Suppressor macrophage treated with lipopolysaccharide for 4 hours (primary cell): ENCODE measurements at places on chromosomes 13 and 19.
A peak's percentile ranks its signal among the peaks of the same experiment; 100 is the strongest.

DNA sequence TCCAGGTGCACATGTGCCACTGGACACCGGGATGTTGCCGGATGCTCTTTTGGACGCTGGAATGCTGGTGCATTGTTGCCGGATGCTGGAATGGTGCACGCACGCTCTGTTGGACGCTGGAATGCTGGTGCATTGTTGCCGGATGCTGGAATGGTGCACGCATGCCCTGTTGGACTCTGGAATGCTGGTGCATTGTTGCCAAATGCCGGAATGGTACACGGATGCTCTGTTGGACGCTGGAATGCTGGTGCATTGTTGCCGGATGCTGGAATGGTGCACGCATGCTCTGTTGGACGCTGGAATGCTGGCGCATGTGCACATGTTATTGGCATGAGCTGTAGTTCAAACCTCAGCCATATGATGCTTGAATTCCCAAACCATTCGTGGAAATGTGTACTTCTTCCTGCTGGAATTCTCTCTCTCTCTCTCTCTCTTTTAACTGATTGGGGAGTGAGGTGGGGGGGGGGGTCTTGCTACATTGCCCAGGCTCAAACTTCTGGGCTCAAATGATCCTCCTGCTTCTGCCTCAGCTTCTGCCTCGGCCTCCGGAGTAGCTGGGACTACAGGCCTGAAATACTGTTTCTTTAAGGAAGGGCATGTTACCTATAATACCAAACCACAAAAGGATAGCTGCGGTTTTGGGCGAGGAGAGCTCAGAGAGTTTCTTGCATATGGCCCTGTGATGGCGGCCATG, 1.2 kb upstream of the MCF2L start:
- no peak for DNase-seq

DNA sequence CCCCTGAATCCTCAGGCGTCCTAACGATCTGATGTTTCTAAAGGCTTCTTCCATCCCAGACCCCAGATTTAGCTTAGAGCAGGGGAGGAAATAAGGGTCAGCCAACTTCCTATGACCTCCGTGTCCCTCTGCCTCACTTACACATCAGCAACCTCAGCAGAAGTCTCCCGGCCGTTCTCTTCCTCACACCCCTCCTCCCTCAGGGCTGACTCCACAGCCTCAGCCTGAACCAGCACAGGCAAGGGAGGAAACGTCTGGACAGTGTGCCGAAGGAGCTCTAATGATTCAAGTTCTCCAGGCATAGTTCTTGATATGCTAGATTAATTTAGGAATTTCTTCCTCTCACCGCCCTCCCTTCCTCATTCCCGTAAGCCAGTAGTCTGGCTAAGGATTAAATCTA, 121.4 kb downstream of the NUFIP1 start:
- no peak for DNase-seq

- DNase-seq = no peak
Measured at GRCh38 chr19:48752496-48753365, at the start of gene FUT1. TSS of gene FUT1 (minus strand) at chr19:48752641. CDS start at chr19:48751281, 1,360 bp downstream.

DNA sequence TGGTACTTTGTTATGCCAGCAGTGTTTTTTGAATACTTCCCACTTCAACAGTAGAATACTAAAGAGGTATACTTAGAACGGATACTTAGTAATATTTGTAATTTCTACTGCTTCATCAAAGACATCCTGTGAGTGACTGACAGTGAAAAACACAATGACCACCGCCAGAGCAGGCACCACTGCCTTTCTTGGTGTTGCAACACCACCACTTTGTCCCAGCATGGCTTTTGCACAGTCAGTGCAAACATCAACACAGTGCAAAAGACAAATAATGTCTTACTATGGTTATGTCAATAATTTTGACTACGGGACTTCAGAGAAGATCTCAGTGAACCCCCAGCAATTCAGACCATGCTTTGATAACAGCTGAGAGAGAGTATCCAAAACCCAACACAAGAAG, 220.5 kb downstream of the RBM26 start:
- no peak for DNase-seq

GRCh38 chr19:41535029-41535622, 40.8 kb upstream of the CEACAM21 start:
- peak; percentile 52 for DNase-seq

GRCh38 chr13:78334059-78334458, 269.3 kb downstream of the POU4F1 start:
- no peak for DNase-seq

GRCh38 chr13:20401531-20401930, 124.1 kb downstream of the CRYL1 start:
- DNase-seq = no peak

- DNase-seq = peak; percentile 86
Measured at GRCh38 chr13:49419276-49419675, 24.6 kb downstream of the CAB39L start.

DNA sequence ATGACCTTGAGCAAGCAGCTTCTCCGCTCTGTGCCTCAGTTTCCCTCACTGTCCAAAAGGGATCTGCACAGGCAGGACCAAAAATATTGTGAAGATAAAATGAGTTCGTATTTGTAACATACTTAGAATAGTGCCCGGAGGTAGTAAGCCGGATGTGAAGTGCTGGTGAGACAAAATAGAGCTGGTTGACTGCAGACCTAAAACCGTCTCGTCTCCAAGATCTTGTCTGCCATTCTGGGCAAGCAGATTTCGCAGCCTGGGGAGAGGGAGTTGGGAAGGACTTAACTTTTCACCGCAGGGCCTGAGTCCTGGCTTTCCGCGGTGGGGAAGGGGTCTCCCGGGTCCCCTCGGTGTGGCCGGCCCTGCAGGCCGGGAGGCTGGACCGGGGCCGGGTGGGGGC, 8.2 kb upstream of the BBC3 start:
- DNase-seq = no peak

DNA sequence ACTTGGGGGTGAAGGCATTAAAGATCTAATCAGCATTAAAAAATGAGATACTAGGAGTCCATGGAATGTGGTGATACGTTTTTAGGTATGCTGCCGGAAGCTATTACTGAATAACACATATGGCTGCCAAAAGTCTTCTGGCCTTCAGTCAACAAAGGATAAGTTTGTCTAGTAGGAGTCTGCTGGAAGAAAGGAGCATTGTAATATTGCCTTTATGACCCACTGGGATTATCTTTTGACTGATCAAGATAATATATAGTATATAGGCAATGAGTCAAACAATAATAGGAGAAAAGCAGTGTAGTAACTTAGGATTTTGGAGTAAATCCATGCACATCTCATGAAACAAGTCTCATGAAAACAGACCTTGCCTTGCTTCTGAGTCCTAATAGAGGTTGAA, 295.4 kb downstream of the SLITRK6 start:
- no peak for DNase-seq

GRCh38 chr13:100269837-100270236, 180.9 kb downstream of the PCCA start:
- peak; percentile 55 for DNase-seq

- DNase-seq = no peak
Measured at GRCh38 chr13:78630511-78630910, 27.2 kb upstream of the POU4F1 start.

DNA sequence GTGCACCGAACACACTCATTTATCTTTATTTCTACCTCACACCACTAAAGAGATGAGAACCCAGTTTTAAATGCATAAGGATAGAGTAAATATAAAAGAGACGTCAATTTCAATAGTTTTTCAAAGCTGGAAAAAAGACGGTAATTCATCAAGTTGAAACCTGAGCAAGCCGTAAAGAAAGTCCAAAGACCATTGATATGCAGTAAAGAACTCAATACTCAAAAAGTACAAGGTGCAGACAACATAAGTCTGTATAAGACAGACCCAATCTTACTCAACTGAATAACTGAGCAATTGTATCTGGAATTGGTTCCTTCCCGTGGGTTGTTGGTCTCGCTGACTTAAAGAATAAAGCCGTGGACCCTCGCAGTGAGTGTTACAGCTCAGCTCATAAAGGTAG, 82.1 kb downstream of the SERP2 start:
- no peak for DNase-seq

DNA sequence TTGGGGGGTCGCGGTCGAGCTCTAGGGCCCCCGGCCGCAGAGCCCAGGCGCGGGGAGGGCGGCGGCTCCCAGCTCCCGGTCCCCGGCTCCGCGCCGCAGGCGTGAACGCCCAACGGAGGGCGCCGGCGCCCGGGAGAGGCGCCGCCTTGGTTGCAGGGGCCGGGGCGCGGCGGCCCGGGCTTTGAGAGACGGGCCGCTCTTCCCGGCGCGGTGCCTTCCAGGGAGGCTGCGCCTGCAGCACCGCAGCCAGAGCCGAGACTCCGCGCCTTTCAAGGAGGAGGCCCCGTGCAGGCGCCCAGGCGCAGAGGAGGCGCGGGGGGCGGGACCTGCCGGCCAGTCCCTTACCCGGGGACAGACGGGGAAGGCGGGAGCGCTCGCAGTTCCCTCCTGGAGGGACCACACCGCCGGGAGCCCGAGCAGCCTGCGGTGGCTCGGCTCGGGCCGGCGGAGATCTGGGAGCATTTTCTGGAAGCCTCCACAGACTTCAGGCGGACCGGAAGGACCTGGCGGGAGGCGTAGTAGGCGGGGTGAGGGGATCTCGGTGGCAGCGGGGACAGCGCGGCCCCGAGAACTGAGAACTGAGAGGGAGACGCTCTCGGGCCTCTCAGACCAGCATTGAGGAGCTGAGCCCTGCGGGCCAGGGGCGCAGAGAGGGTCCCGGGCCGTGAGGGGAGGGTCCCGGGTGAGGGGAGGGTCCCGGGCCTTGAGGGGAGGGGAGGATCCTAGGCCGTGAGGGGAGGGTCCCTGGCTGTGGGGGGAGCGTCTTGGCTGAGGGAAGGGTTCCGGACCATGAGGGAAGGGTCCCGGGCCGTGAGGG, 25.5 kb upstream of the MCF2L start:
- DNase-seq = peak; percentile 37

DNA sequence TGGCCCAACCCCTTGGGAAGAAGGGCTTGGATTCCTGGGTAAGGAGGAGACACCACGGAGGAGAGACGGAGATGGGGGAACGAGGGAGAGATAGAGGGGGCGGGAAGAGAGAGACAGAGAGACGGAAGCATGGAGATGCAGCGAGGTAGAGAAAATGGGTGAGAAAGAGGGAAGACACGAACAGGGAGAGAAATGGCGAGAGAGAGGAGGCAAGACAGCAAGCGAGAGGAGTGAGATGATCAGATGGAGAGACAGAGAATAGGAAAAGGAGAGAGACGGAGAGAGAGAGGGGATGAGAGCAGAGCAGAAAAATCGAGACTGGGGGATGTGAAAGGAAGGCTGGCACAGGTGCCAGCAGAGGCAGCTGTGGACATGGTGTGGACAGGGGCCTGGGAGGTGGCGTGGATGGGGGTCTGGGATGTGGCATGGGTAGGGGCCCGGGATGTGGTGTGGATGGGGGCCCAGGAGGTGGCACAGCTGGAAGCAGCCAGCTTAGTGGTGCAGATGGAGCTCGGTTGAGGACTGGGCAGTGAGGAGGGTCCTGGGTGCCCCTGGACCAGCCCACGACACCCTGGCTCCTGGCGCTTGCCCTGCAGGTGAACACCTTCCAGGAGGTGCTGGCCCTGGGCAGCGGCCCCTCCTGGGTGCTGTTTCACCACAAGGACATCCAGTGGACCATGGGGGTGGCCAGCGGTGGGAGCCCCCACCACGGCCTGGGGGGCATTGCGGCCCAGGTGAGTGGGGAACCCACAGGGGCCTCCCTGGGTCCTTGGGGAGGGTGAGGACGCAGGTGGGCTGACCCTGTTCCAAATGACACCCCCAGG, 33.9 kb downstream of the HPN start:
- no peak for DNase-seq

- no peak for DNase-seq
Measured at GRCh38 chr13:77760893-77761292, 63.4 kb downstream of the SLAIN1 start.

GRCh38 chr19:6014551-6015135, 36.7 kb upstream of the RANBP3 start:
- DNase-seq = no peak

GRCh38 chr13:23861310-23861709, 27.9 kb downstream of the MIPEP start:
- no peak for DNase-seq

DNA sequence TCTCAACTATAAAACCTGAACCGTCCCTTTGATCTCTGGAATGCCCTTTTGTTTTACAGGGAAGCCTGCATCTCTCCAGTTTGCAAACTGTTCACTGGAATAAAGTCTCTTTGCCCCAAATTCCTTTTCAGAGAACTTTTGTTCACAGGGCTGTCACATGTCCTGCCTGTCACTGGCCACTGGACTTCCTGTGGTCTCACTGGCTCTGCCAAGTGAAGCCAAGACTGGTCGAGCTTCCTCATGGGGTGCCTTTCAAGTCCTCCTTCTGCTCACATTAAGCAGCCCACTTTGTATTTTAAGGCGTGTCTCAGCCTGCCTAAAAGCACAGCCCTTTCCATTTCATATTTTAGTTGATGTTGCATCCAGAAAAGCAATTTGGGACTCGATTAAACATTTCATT, 215.7 kb downstream of the KATNAL1 start:
- DNase-seq = peak; percentile 23

GRCh38 chr13:110347535-110348308, 40.6 kb downstream of the COL4A2 start:
- no peak for DNase-seq

DNA sequence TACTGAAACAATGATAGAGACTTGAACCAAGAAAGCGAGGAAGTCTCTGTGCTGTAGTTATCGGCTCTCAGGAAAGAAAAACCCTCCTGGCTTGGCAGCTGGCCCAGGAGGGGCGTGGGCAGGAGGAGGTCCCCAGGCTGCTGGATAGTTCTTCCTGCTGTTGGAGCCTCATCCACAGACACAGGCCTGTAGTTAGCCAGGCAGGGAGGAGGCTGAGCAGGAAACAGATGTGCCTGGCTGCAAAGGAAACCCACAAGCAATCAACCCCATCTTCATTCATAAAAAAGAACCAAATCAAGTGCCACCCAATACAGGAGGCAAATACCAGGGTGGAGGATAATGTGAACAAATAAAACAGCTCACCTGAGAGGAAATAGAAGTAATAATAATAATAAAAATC, 86.2 kb downstream of the IRS2 start:
- peak; percentile 45 for DNase-seq

DNA sequence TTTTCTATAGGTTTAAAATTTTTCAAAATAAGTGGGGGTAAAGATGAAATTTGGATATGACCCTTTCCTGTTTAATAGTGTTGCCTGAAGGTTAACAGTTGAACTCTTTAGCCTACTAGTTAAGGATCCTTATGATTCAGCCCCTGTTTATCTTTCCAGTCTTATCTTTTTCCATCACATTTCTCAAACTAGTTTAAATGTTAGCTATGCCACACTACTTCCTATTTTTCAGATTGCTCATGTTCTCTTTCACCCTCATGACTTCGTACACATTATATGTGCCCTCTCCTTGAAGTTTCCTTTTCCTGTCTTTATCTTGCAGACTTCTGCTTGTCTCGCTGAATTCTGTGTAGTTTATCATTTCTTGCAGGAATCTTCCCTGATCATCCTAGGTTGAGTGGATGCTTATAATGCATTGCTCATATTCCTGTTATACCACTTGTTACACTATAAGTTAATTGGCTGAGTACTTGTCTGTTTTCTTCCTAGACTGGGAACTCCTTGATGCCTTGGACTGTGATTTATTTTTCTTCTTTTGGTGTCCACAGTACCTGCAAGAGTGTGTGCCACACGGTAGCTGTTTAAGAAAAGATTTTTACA, 86.7 kb downstream of the FNDC3A start:
- peak; percentile 69 for DNase-seq
